ENCODE measurements at places on chromosomes 12 and 14.

DNA sequence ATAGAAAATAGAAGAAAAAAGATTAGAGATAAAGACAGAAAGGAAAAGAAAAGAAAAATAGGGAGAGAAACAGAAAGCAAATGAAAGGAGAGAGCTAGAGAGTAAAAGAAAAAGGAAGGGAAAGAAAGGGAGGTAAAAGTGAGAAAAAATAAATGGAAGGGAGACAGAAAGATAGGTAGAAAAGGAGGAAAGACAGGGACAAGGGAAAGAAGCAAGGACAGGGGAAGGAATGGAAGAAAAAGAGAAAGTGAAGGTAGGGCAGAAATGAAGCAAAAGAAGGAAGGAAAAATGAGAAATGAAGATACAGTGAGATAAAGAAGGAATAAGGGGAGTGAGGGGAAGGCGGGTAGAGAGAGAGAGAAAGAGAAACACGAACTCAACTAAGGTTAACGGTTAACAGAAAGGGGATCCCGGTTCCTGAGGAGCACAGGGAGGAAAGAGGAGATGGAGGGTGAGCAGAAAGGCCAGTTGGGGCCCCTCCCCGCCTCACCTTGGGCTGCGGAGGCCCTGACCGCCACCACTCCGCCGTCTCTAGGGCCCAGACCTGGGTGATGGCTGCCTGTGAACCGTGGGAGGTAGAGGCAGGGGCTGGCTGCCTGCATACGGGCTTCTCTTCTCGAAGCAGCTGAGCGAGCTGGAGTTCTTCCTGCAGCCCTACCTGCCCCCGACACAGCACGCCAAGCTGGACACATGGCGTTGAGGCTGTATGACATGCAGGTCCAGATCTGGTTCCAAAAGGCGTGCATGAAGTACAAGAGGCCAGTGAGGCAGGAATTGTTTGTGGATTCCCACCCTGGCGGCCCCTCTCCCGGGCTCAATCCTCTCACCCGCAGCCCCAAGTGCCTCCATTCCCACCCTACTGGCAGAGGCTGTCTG lies 59.5 kb downstream of the SMUG1 start:
- DNase-seq, result no peak

DNA sequence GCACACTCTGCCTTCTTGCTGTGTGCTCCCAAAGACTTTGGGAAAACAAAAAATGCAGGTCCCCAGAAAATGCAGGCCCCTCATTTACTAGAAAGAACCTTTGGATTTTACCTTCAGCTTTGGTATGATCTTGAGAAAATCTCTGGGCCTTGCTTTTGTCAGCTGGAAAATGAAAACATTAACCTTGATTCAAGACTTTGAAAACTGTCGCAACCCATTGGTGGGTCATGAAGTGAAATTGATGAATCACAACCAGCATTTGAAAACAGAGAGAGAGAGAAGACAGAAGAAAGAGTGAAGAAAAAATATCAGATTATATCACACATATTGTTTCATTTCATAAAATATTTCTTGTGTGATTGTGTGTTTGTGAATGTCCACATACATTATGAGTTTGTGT lies 322.5 kb downstream of the ZFP36L1 start:
- no peak for DNase-seq

- DNase-seq, result no peak
Measured at GRCh38 chr14:38207736-38208617, at the start of gene SSTR1. Gene SSTR1 (plus strand): TSS chr14:38207904. CDS start chr14:38209390, 1,486 bp downstream.

- DNase-seq, result no peak
Measured at GRCh38 chr14:27995691-27996090, 770.9 kb upstream of the FOXG1 start.

DNA sequence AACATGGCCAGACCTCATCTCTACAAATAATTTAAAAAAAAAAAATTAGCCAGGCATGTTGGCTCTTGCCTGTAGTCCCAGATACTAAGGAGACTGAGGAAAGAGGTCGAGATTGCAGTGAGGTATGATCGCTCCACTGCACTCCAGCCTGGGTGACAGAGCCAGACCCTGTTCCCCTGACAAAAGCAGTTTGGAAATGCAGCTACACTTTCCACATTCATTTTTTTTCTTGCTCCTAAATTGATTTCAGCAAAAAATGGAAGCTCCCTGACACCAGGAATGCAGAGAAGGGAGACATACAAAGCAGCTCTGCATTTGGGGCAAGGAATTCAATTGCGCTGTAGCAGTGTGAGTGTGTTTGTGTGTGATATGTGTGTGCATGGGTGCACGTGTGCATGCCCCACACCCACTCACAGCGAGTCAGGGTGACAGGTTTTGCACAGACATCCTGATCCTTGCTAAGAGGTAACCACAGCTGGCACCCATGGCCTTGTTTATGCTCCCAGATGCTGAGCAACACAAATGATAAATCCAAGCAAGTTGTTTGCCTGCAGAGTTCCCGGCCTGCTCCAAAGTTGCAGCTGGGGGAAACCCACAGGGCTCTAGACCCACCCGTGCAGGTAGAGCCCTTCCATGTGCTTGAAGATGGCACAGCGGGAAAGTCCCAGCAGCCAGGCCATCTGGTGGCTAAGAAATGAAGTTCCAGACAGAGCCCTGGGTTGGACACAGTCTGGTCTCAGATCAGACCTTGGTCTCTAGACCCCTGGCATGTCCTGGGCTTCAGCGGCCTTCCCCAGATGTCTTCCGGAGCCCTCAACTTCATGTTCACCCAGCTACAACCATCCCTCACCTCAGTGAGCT lies 25.9 kb upstream of the BDKRB2 start:
- no peak for DNase-seq

DNA sequence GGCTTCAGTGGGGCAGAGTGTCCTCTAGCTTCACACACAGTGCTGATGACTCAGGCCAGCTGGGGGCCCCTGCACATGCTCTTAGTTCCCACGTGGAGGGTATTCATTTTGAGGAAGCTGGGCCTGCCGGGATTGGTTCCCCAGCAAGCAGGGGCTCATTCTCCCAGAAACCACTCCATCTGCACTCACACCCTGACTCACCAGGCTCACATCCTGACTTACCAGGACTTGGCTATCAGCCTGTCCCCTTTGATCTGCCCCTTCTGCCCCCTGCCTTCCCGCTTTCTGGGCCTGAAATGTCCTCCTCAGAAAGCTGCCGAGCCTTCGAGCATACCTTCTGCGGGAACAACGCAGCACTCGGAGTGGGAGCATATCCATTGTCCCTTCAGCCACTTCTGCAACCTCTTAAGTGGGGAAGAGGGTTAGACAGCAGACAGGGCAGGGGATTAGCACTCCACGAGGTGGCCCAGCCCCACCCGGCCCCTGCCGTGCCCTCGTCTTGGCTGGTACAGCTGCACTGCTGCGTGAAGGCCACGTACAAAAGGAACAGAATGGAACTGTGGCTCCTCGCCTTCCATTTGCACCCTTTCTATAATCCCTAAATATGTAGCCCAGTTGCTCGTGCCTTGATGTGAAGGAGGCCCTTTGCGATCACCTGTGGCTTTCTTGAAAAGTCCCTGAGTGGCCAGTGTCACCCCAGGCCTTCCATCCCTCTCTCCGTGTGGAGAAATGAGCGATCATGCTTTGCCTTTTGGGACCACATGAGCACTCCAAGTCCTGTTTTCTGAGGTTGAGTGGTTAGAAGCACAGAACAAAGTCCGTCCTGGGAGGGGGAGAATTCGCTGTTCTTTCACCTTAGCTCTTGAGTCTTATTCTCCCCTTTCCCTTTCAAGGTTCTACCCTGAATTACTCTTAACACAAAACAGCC lies 26.1 kb downstream of the TPCN1 start:
- peak; percentile 75 for DNase-seq

- DNase-seq, result no peak
Measured at GRCh38 chr12:52279422-52280318, 5.2 kb downstream of the KRT86 start.

DNA sequence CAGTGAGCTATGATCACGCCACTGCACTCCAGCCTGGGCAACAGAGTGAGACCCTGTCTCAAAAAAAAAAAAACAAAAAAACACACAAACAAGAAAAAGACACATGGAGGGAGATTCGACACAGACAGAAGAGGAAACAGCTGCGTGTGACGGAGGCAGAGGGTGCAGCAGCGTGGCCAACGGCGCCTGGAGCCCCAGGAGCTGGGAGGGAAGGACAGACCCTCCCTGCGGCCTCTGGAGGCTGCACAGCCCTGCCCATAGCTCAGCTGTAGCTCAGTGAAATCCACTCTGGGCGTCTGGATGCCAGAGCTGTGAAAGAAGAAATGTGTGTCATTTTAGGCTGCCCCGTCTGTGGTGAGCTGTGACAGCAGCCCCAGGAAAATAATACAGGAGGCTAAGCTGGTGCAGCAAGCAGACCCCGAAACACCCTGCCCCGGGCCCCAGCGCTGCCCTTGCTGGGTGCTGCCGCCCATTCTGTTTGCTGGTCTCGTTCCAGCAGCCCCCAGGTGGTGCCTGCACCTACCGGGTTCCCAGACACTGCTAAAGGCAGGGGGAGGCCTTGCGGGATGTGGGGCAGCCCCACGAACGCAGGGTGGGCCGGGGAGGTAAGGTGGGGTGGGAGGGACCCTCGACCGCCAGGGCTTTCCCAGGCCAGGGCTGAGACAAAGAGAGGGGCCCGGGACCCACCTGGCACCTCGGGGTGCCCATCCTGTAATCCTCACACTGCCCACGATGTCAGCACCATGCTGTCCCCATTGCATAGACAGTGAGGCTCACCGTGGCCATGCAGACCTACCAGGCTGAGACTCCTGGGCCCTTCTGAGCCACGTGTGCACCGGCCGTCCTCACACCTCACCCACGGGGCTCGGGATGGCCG lies 21.2 kb downstream of the GALNT9 start:
- DNase-seq, result no peak

GRCh38 chr14:77037938-77038568 lies 9.5 kb upstream of the IRF2BPL start:
- DNase-seq, result peak; percentile 81

GRCh38 chr14:43165651-43166050 lies 1341.4 kb downstream of the FSCB start:
- no peak for DNase-seq

- peak; percentile 88 for DNase-seq
Measured at GRCh38 chr12:49089821-49090773, 4.5 kb downstream of the DHH start.

DNA sequence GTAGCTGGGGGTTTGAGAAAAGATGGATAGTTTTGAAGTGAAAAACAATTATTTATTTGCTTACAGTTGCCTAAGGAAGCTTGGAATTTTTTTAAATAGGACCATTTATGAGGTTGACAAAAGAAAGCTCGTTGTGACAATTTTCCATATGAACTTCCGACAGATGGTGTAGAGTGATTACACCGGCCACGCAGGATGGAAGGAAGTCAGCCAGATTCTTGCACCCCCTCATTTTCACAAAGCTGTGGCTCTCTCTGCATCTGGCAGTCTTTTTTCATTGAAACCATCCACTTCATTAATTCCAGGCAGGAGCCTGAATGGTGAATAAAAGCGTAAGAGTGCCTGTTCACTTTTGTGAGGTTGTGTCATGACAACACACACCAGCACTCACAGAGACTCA lies 1284.1 kb downstream of the AACS start:
- DNase-seq, result no peak

- DNase-seq, result no peak
Measured at GRCh38 chr12:22121224-22121623, 75.2 kb downstream of the CMAS start.

DNA sequence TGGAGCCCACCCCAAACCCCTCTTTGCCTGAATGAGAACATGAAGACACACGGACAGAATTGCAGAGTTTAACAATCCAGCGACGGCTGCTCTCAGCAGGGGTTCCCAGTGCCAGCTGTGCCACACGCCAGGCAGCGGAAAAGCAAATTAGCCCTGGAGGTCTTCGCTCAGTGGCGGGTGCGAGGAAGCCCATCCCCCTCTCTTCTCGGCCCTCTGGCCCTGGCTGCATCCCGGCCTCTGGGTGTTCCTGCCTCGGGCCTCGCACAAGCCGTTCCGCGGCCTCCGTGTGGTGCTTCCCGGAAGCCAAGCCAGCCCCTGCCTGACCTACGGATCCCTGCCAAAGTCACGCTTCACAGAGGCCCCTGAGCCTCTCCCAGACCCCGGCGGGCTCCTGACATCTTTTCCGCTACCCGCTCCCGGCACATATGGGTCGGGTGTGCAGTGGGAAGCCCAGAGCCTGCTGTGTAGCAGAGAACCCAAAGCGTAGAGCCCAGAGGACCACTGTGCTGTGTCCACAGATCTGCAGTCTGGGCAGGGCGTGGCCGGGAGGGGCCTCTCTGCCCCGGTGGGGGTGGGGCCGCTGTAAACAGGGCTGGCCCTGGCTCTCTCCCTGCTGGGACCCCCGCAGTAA lies 70.7 kb upstream of the GALNT9 start:
- DNase-seq, result no peak

DNA sequence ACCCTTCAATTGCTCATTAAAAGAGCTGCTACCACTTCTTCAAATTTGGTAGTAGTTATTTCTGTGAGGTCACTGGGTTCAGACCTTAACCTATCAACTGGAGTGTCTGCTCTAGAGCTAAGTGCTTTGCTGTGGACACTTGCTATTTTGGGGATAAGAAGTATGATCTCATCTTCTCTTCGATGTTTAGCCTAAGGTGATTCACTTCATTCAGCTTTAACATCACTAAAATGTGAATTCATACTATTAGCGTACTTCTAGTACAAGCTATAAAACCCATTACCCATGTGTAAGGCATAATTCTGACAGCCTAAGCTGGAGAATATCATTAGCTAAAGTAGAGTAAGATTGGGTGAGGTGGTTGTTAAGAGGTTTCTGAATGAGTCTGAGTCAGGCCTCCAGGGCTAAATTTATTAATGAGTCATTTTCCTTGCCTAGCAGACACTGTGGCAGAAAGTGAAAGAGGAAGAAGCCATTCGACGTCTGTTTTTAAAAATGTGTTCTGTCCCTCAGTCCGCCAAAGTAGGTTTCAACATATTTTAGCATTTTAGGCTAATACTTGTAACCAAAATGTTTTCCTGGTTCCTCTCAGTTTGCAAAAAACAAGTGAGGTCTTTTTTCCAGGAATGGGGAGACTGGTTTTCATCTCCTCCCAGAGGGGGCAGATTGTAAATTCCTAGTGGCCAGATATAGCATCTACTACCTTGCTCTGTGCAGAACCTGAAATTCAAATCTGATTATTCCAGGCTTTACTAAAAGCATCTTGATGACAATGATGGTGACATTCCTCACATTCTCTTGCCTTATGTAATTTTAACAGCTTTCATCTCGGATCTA lies 103.6 kb downstream of the SSPN start:
- no peak for DNase-seq

DNA sequence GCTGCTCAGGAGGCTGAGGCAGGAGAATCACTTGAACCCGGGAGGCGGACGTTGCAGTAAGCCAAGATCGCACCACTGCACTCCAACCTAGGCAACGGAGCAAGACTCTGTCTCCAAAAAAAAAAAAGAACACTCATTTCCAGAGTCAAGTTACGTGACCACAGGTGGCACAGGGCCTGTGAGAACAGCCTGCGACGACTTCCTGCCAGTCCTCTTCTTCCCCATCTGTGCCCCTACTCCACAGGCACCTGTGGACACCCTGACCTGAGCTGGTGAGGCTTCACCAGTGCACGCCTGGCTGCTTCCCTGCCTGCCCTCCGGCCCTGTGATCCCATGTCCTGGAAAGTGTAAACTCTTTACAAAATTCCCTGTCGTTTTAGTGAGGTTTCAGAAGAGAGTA lies 77.7 kb downstream of the PPP2R5C start:
- DNase-seq, result no peak

DNA sequence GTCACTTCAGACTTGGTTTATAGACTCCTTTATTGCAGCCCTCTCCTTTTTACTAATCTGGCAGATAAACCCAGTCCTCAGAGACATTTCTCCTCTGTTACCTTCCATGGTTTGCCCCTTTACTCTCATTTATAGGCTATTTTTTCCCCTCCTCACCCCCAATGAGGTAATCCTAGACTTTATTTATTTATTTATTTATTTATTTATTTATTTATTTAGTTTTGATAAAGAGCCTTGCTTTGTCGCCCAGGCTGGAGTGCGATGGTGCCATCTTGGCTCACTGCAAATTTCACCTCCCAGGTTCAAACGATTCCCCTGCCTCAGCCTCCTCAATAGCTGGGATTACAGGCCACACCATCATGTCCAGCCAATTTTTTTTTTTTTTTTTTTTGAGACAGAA lies 8.4 kb downstream of the FGD4 start:
- DNase-seq, result no peak
